ENCODE measurements at places on chromosomes 13 and 19. TPM values are rescaled to one million over a fixed set of nuclear protein-coding genes. Genes with fewer than 3 reads are reported as not detected.

The CERS4 gene
- polyA plus RNA-seq, result 48.8 TPM

The KRTDAP gene
- 1.2 TPM for polyA plus RNA-seq

The FCAR gene
- 0.11 TPM for polyA plus RNA-seq

The ZNF345 gene
- polyA plus RNA-seq, result 17.5 TPM

The ZNF813 gene
- polyA plus RNA-seq, result 6.7 TPM

The SOHLH2 gene
- 1.1 TPM for polyA plus RNA-seq

The IGFL1 gene
- polyA plus RNA-seq, result not detected

The ZNF77 gene
- polyA plus RNA-seq, result 8.5 TPM

The DNASE2 gene
- polyA plus RNA-seq, result 13.3 TPM

The CACNG6 gene
- 0.97 TPM for polyA plus RNA-seq

The GPR12 gene
- not detected for polyA plus RNA-seq

The CRX gene
- polyA plus RNA-seq, result not detected

The DPY19L3 gene
- 69.5 TPM for polyA plus RNA-seq

The ZNF486 gene
- 22.3 TPM for polyA plus RNA-seq

The TMEM145 gene
- polyA plus RNA-seq, result 0.75 TPM

The FFAR1 gene
- 0.06 TPM for polyA plus RNA-seq

The SIGLECL1 gene
- polyA plus RNA-seq, result not detected

The DIAPH3 gene
- polyA plus RNA-seq, result 10.3 TPM

GRCh38 chr13:109697936-109698335 is 88.4 kb downstream of the IRS2 start:
- DNase-seq, result no peak

DNA sequence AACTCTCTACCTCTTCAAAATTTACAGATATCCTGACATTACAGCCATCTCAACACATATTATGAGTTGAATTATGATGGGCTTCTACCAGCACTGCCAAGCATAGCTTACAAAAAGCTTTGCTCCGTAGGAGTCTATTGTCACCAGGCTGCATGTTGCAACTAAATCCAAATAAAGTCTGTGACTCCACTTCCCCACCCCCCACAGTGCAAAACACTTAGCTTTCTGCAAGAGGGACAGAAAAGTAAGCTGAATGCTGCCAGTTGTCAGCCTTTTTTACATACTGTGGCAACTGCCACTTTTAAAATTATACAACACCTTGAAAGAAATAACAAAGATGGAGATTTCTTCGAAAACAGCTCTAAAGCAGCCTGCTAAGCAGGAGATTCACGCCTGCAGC is 189.1 kb downstream of the FGF14 start:
- no peak for DNase-seq

GRCh38 chr19:18941628-18942354 is 774 bp upstream of the HOMER3 start:
- DNase-seq, result no peak

GRCh38 chr13:113888701-113889330 is 24.9 kb upstream of the GAS6 start:
- no peak for DNase-seq

DNA sequence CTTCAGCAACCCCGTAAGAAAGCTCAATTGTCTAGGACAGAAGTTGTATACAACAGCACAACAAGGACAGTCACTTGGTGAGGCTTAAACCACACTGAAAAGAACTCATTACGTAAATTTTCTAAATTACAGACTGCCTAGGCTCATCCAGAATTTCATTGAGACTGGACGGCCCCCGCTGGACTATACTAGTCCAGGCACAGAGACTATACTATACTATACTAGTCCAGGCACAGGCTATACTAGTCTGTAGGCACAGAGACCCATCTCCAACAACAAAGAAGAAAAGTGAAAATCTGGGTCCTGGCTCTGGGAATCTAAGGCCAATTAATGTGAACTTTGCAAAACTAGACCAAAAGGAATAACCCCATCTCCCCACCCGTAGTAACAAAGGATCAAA is 700 bp downstream of the ZNF816 start:
- DNase-seq, result no peak

DNA sequence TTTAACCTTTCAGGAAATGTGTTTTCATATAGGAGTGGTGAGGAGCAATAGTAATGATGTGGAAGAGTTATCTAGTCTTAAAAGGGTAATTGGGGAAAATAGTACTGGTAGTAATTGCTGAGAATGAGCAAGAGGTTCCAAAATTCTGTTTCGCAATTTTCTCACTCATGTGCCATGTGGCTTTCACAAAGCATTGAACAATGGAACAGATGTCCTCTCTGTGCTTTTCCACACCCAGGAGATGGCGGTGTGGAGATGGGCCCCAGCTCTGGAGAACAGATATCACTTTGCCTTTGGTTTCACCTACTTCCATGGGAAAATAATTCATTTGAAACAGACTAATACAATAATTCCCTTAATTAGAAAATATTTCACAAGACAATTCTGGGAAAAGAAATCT is 170.0 kb upstream of the SLC10A2 start:
- DNase-seq, result no peak

GRCh38 chr19:35119091-35119490 is 3.5 kb downstream of the FXYD3 start:
- no peak for DNase-seq

- DNase-seq, result no peak
Measured at GRCh38 chr13:49217962-49218492, 2.1 kb upstream of the MLNR start.

DNA sequence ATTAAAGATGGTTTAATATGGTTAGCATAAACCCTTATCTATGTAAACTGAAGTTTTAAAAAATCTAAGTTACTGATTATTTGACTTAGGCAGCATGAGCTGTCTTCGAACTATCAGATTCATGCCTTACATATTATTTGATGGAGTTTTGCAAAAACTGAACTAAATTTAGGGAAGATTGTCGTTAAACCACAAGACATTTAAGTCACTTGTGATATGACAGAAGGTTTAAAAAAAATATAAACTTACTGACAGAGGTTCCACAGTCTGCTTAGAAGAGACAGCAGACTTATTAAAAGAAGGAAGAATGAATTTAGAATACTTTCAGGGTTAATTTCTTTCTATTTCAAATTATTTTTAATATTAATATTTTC is 110.9 kb upstream of the FRY start:
- DNase-seq, result no peak

GRCh38 chr19:4456843-4457653 is 546 bp downstream of the UBXN6 start:
- no peak for DNase-seq

DNA sequence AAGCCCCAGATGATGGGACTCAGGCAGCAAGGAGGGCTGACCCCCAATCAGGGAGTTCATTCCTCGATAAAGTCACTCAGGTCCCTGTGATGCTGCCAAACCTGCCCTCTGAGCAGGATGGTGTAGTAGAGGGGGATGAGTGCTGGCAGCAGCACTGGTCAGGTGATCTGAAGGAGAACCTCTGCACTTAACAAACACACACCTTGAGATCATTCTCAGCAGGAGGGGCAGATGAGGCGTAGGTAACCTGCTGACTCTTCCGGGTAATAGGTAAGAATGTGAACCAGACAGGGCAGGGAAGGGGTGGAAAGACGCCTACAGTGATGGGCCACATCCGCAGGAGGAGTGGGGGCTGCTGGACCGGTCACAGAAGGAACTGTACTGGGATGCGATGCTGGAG is 3.2 kb downstream of the ZNF446 start:
- DNase-seq, result no peak

DNA sequence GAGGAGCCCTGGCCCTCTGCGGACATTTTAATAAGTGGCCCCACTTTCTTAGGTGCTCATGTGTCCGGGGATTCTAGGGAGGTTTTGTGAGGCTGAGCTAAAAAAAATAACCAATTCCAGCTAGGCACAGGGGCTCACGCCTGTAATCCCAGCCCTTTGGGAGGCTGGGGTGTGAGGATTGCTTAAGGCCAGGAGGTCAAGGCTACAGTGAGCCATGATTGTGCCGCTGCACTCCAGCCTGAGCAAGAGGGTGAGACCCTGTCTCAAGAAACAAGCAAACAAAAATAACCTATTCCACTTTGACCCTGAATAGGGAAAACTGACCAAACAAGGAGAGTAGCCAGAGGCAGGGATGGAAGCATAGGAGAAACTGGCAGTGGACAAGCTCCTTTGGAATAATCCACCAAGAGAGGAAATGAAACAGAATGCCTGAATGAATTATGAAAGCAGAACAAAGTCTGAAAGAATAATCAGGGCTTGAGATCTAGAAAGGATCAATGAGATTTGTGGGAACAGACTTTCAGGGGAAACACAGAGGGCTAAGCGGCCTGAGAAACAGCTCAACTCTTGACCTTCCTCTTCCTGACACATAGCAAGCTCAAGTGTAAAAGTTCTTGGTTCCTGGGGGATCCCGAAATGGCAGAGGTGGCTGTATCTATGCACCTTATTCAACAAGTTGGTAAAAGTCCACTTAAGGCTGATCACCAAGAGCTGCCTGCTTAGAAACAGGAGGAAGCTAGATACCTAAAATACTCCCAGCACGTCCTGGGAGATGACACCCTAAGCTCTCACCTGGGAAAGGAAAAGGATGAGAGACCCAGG is 30.1 kb upstream of the FFAR2 start:
- DNase-seq, result no peak

DNA sequence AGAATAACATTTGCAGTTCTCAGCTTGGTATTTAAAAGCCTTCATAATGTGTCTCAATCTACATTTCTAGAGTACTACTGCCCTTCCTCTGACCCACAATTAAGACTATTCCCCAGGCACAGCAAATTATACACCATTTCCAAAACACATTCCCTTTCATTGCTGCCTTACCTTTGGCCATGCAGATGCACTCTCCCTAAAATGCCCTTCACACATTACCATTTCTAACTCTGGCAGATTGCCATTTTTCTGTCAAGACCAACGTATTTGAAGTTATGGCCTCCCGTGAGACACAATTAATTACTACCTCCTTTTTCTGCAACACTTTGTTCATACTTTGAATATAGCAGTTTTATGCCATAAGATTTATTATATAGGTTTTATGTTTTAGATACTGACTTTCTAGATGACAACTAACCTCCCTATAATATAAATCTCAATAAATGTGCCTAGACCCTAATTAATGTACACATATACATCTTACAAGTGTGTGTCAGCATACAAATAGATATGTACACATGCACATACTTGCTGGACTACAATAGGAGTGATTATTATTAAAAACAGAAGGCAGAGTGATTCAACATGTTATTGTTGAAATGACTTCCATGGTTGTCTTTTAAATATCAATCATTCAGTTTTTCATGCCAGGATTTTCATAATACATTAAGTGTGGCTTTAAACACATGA is 2902.5 kb downstream of the PCDH9 start:
- DNase-seq, result no peak

DNA sequence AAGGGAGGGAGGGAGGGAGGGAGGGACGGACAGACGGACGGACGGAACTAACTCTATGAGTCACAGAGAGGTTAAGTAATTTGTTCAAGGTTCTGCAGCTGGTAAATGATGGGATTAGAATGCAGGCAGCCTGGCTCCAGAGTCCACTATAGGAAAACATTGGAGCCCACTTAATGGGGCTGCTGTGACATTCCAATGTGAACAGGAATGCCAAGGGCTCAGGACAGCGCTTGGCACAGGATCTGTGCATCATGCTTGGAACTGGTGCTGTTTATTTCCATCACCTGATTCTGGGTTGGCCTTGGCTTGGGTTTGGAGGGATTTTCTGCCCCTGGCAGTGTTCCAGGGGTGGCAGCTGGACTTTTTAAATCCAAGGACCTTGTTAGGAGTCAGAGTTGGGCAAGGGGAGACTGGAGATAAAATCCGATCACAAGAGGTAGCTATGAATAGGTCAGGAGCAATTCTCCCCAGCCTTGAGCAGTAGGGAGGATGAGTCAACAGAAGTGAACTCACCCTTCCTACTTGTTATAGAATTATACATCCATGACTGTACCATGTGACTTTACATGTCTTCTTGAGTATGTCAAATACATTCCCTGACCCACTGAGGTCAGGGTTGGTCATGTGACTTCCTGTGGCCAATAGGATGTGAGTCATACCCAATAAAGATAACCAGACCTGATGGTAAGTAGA is 7.8 kb upstream of the HIF3A start:
- DNase-seq, result no peak

GRCh38 chr13:97423300-97424045 is 10.5 kb upstream of the RAP2A start:
- no peak for DNase-seq

DNA sequence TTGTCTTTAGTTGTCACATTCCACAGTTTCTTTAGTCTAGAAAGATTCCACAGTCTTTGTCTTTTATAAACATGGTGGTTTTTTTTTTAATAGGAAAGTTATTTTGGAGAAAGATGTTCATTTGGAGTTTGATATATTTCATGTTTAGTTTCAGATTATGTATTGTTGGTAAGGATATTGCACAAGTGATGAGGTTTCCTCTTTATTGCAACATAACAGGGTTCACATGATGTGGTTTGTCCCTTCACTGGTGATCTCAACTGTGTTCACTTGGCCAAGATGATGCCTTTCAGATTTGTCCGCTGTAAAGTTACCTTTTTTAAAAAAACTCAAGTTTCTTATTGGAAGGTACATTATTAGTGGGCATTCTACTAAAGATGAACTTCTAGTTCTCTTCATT is 3.2 kb downstream of the ZNF230 start:
- DNase-seq, result no peak

DNA sequence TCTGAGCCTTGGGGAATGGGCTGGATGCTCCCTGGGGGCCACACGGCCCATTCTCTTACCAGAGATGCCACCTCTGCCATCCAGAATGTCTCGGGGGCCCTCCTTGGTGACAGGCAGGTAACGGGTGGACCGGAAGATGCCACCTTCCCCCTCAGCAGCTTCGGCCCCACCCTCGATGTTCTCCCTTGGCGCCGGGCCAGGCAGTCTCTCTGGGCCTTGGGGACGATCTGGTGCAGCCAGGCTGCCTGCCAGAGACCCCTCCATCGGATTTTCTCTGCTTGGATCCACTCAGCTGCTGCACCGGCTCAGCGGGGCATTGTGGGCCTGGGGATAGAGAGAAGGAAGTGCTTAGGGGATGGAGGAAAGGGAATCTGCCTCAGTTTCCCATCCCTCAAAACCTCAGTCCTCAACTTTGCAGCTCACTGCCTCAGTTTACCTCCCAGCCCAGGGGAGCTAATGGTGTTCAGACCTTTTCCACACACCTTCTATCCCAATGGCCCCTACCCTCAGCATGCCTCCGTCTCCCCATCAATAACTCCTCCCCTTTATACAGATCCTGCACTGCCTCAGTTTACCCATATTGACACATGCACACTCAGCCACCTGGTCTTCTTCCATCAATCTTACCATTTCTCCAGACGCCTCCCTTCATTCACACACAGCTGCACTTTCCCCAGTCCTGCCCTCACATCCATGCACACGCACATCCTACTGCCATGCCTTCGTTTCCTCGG is 1.5 kb downstream of the WIZ start:
- no peak for DNase-seq

- no peak for DNase-seq
Measured at GRCh38 chr19:28831462-28831861, 381.5 kb downstream of the UQCRFS1 start.

All from left renal cortex interstitium (tissue), 4 donors.